D721Med (cell line): ENCODE measurements at places on chromosomes 3 and 15.

DNA sequence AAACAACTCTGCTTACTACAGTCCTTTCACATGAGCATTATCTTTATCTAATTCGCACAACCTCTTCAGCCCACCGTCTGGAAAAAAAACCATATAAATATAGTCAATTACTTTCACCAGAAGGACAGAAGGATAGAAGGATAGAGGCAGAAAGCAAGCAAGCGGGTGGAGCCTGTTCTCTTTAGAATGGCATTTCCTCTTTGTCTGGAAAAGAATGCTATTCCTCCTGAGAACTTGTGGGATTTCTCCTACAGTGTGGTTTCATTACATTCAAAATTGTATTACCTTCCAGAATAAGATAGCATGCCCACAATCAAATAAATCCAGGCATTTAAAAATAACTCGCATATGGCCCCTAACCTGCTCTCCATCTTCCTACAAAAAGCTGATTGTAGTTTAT lies 23.1 kb downstream of the SLC30A4 start:
- no peak for DNase-seq

DNA sequence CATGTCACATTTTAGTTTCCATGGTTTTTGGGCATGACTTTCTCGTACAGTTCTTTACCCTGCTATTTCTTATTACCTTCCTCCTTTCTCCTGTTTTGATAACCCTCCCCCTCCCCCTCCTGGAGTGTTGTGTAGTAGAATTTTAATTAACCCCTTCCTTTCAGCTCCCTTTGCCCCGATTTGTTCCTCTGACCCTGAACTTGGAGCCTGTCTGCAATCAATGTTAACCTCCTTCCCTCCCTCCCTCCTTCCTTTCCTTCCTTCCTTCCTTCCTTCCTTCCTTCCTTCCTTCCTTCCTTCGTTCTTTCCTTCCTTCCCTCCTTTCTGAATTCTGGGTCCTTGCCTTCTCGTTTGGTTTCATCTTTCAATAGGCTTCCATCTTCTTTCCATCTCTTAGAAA lies 90.4 kb downstream of the ECT2 start:
- DNase-seq: no peak

DNA sequence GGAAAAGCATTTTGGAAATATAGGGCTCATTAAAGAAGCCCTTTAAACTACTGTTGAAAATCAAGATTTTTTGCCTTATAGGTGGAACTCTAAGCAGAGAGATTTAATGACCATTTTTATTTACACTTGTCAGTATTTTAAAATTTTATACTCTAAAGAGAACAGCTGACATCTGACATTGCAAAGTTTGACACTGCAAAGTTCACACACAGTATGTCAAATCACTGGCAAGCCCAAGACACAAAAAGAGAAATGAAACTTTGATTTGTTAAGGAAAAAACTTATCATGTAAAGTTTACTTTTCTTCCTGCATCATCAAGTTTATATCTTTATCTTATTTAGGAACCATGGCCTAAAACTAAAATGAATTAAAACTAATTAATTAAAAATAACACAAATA lies 40.2 kb downstream of the DPH6 start:
- DNase-seq: no peak

DNA sequence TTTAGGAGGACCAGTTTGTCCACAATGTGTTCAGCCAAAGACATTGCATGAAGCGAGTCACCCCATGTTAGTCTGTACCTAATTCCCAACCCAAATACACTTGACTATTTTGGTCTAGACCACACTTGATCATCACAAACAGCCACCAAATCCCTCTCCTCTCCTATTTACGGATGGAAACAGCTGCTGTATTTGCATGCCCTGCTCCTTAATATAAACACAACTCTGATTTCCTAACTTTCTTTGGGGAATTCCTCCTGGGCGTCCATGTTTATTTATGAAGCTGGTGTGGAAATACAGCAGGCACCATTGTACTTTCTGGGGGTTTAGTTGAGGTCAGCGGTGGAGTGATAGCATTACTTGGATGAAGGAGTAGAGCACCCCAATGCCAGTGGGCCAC lies 235.2 kb downstream of the TLE3 start:
- DNase-seq: no peak

DNA sequence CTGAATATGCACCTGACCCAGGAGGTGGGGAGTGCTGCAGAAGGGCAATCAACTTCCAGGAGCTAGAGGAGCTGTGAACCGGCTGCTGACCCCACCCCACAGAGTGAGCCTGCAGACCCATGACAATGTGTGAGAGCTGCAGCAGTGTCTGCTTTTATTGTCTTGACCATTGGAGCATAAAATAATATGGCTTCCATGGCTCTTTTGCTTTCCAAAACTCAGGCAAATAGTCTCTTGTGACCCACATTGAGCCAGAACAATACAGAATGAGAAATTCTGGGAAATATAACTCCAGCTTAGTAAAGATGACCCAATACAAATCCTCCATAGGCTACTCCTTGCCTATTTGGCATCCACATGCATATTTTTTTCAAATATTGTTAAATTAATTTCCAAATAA lies 309.6 kb downstream of the PYDC2 start:
- DNase-seq: no peak

DNA sequence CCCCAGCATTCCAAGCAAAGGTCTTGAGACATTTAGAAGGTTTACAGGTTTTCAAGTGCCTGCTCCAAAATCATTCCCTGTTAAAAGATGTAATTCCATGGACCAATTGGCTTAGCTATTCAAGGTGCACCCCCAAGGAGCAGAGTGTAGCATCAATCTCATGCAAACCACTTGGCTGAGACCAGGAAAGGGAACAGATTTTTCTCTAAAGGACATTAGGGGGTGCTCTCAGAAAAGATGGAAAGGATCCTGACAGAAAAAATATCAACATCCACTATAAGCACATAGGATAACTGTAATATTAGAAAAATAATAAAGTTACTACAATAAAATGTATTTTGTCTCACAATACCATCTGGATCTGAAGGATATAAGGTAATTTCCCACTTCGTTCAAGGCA lies 328.0 kb upstream of the CDIN1 start:
- no peak for DNase-seq
